ENCODE measurements at places on chromosomes 2 and 18.
A peak's percentile ranks its signal among the peaks of the same experiment; 100 is the strongest.

- H3K4me3 ChIP-seq = no peak overlapping the region
- no peak for DNase-seq
- no peaks in the 10 kb centered on the region for H3K36me3 ChIP-seq
- no peaks in the 10 kb centered on the region for H3K27me3 ChIP-seq
Measured at GRCh38 chr2:96520697-96521096, 15.5 kb upstream of the NEURL3 start.

DNA sequence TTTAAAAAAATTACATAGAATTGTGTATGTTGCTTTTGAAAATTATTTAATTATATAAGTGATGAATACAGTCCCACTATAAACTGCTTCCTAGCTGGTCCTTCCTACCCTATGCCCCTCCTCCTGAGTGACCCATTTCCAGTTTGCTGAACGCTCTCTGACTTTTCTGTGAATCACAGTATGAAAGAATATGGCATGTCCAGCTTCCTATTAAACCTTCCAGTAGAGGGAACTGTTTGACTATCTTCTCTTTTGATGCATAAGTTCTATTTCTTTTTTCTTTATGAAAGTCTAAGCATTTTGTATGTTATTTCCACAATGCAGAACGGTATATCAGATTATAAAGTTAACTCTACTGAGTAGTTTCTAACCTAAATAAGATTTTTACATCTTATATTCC is 41.3 kb downstream of the PSMG2 start:
- no peaks in the 10 kb centered on the region for H3K4me1 ChIP-seq
- no peaks in the 10 kb centered on the region for H3K36me3 ChIP-seq
- H3K4me3 ChIP-seq = no peak overlapping the region
- peak; percentile 66 for DNase-seq
- no peak overlapping the region for H3K27ac ChIP-seq
- no peaks in the 10 kb centered on the region for H3K27me3 ChIP-seq

- no peak overlapping the region for H3K27ac ChIP-seq
- no peaks in the 10 kb centered on the region for H3K27me3 ChIP-seq
- no peaks in the 10 kb centered on the region for H3K36me3 ChIP-seq
- no peak overlapping the region for H3K4me3 ChIP-seq
- no peak for DNase-seq
Measured at GRCh38 chr2:25337276-25337675, 4.4 kb downstream of the DNMT3A start.

DNA sequence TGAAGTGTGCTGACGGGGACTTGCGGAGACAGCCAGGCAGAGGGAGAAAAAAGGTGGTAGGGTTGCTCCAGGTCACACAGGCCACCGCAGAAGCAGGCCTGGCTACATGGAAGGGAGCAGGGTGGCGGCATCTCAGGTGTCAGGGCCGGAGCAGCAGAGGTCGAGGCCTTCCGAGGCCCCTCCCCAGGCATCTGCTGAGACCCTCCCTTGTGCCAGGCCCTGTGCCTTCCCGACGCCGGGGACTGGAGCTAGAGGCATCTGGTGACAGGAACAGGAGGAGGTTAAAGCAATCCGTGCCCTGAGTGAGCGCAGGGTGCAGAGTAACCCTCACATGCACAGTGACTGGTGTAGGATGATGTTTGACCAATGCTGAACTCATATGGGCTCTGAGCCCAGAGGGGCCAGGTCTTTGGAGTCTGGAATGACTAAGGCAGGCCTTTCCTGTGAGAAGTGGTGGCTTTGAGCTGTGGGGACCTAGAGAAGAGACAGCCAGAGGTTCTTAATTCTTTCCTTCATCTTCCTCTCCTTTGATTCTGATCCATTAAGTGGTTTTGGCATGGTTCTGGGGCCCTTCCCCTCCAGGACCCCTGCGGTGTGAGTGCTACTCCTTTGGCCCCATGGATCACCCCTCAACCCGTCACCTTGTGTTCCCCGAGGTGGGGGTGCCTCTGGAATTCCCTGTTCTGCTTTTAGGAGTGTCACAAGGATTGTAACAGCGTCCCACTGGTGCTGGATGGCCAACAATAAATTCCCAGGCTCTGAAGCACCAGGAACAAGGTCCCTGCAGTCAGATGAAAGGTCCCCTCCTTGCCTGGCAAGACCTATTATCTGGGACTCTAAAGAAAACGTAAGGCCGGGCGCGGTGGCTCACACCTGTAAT is 72.1 kb downstream of the KLHL29 start:
- H3K4me1 ChIP-seq = no peaks in the 10 kb centered on the region
- no peaks in the 10 kb centered on the region for H3K27me3 ChIP-seq
- no peak for DNase-seq
- H3K36me3 ChIP-seq = no peaks in the 10 kb centered on the region

DNA sequence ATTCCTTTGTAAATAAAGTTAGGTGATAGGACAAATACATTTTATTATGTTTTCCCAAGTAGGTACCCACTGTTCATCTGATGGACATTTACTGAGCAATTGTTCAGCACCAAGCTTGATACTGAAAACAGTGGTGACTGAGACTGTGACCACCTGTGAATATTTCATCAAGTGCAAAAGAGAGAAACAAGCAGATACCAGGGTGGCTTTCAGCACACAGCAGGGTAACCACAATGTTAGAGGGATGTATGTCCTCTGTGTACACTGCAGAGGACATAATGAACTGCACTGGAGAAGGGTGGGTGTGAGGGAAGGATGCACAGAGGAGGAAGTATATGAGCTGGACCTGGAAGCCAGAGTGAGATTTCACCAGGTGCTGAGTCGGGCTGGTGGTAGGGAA is 411.8 kb downstream of the RAD51AP2 start:
- peaks cover 4% of the 10 kb centered on the region for H3K4me1 ChIP-seq
- no peak overlapping the region for H3K27ac ChIP-seq
- no peaks in the 10 kb centered on the region for H3K27me3 ChIP-seq

GRCh38 chr2:200357845-200358244 is 51.4 kb downstream of the SPATS2L start:
- no peak for DNase-seq
- no peaks in the 10 kb centered on the region for H3K36me3 ChIP-seq
- no peak overlapping the region for H3K4me3 ChIP-seq
- no peaks in the 10 kb centered on the region for H3K4me1 ChIP-seq
- H3K27ac ChIP-seq = no peak overlapping the region

DNA sequence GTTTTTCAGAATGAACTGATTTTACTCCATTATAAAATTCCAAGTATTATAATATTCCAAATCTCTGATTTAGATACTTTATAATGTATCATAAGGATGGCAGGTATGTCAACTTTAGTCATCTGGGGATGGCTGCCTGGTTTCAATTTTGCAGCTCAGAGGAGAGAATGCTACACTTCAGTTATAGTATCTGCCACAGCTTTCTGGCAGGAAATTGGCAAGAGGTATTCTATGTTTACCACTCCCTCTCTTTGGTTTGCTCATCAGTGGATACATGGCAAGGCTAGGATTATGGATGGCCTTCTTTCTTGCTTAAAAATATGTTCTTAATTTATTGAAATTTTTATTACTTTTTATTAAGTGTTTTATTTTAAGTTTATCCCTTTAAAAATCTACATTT is 67.0 kb upstream of the TNFRSF11A start:
- H3K4me1 ChIP-seq = no peaks in the 10 kb centered on the region
- H3K27me3 ChIP-seq = no peaks in the 10 kb centered on the region
- no peak overlapping the region for H3K27ac ChIP-seq
- no peak for DNase-seq
- H3K36me3 ChIP-seq = no peaks in the 10 kb centered on the region
- no peak overlapping the region for H3K4me3 ChIP-seq

GRCh38 chr2:241764275-241765241 is 12.1 kb upstream of the GAL3ST2 start:
- H3K4me1 ChIP-seq = no peaks in the 10 kb centered on the region
- no peak for DNase-seq
- no peaks in the 10 kb centered on the region for H3K27me3 ChIP-seq

- H3K4me1 ChIP-seq = no peaks in the 10 kb centered on the region
- H3K27ac ChIP-seq = no peak overlapping the region
- DNase-seq = no peak
- H3K4me3 ChIP-seq = no peak overlapping the region
- no peaks in the 10 kb centered on the region for H3K27me3 ChIP-seq
Measured at GRCh38 chr2:225020168-225020849, 22.0 kb downstream of the DOCK10 start.

DNA sequence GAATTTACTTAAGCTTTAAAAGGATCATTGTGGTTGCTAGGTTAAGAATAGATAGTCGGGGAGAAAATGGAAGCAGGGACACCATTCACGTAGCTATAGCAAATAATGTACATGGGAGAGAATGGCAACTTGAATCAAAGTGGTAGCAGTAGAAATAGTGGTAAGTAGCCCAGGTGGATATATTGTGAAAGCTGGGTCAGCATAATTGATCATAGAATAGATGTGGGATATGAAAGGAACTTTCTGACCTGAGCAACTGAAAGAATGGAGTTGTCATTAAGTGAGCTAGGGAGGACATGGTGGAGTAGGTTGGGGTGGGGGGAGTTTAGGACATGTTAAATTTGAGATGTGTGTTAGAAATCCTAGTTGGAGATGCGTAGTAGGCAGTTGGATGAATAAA is 2.2 kb downstream of the SGO2 start:
- H3K4me3 ChIP-seq = no peak overlapping the region
- no peak overlapping the region for H3K27ac ChIP-seq

DNA sequence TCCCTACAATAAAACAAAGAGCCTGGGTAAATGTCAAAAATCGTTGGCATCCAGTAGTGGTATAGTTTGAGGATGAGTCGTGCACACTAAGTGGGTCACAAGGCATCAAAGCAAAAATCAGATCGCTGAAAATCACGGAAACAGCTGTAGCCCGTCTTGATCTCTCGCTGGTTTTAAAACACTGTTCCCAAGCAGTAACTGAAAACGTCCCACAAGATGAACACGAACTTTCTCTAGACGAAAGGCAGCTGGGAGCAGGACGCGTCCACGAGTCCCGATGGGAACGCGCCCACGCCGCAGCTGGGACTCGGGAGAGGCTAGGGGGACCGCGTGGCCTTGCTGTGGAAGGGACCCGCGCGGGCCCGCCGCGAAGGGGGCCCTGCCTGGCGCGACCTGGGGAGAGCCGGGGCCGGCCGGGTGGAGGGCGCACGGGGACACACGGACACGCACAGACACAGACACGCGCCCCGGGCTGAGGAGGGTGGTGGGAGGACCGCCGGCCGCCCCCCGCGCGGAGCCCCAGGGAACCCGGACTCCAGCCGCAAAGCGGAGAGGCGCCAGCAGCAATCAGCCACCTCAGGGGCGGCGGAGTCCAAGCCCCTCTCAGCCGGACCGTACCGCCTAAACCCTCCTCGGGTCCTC is 651 bp downstream of the STK17B start:
- peak overlapping the region; percentile 93 for H3K27ac ChIP-seq
- H3K27me3 ChIP-seq = no peaks in the 10 kb centered on the region
- H3K36me3 ChIP-seq = peaks cover 14% of the 10 kb centered on the region
- peaks cover 42% of the 10 kb centered on the region for H3K4me1 ChIP-seq
- DNase-seq = peak; percentile 50
- H3K4me3 ChIP-seq = peak overlapping the region; percentile 92

DNA sequence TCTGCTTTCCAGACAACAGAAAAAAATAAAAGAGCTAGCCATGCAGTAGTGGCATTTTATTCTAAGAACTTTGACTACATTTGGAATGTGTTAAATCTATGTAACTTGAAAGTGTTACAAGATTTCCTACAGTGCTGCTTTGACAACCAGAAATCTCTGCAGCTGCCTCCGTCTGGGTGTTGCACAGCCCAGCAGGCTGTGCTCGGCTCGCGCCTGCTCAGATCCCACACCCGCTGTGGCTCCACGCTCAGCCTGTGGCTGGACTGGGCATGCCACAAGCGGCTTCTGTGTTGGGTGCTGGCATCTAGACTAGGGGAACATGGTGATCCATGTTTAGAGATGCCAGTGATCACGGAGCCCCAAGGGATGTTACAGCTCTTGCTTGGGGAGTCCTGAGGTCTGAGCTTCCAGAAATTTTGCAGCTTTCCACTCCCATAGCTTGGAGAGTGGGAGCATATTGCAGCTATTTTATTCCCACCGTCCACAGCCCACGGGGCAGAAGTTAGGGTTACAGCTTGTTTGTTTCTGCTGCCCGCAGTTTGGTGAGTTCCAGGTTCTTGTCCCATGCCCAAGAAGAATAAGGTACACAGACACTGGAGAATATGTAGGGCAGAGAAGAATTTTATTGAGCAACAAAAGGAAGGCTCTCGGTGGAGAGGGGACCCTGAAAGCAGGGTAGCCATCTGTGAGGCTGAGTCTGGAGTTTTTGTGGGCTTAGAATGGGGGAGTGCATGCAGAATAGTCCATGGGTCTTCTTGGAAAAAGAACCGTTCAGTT is 44.1 kb downstream of the FAM171B start:
- no peaks in the 10 kb centered on the region for H3K36me3 ChIP-seq
- H3K27me3 ChIP-seq = no peaks in the 10 kb centered on the region
- H3K4me1 ChIP-seq = 0 out of 2 replicates have a peak, but pooled peaks cover 4% of the 10 kb centered on the region
- no peak overlapping the region for H3K4me3 ChIP-seq
- no peak overlapping the region for H3K27ac ChIP-seq
- DNase-seq = no peak

- no peak overlapping the region for H3K27ac ChIP-seq
- no peaks in the 10 kb centered on the region for H3K36me3 ChIP-seq
- no peak overlapping the region for H3K4me3 ChIP-seq
- H3K27me3 ChIP-seq = no peaks in the 10 kb centered on the region
- DNase-seq = no peak
- H3K4me1 ChIP-seq = peaks cover 6% of the 10 kb centered on the region
Measured at GRCh38 chr2:232586943-232587505, 36.5 kb downstream of the EIF4E2 start.

GRCh38 chr18:71293322-71293721 is 1004.5 kb downstream of the SOCS6 start:
- DNase-seq = peak; percentile 15
- H3K27me3 ChIP-seq = no peaks in the 10 kb centered on the region
- no peaks in the 10 kb centered on the region for H3K36me3 ChIP-seq
- H3K4me1 ChIP-seq = no peaks in the 10 kb centered on the region
- H3K4me3 ChIP-seq = no peak overlapping the region

GRCh38 chr2:234940527-234940926 is 11.3 kb upstream of the SH3BP4 start:
- H3K4me3 ChIP-seq = no peak overlapping the region
- no peak overlapping the region for H3K27ac ChIP-seq
- H3K36me3 ChIP-seq = no peaks in the 10 kb centered on the region
- H3K27me3 ChIP-seq = no peaks in the 10 kb centered on the region
- DNase-seq = no peak

- H3K36me3 ChIP-seq = no peaks in the 10 kb centered on the region
- H3K27me3 ChIP-seq = no peaks in the 10 kb centered on the region
- no peak overlapping the region for H3K27ac ChIP-seq
- H3K4me3 ChIP-seq = no peak overlapping the region
- peaks cover 34% of the 10 kb centered on the region for H3K4me1 ChIP-seq
- peak; percentile 57 for DNase-seq
Measured at GRCh38 chr2:55014962-55015939, 35.0 kb downstream of the RTN4 start.

DNA sequence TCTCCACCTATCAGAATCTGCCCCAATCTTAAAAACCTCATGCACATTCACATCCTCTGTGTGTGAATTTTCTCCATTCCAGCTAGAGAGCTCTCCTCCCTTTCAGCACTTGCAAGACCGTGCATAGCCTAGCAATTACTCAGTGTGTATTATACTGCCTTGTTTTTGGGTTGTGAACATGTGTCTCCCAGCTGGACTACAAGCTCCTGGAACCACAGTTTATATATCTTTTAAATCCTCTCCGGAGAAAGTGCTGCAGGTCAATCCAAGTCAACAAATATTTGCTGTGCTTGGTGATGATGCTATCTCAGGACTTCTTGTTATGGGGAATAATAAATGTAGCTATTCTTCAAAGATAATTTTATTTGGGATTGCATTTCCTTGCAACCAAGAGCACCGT is 58.2 kb upstream of the MEX3C start:
- no peak overlapping the region for H3K4me3 ChIP-seq
- H3K36me3 ChIP-seq = no peaks in the 10 kb centered on the region
- no peaks in the 10 kb centered on the region for H3K27me3 ChIP-seq

- no peak overlapping the region for H3K27ac ChIP-seq
- H3K36me3 ChIP-seq = no peaks in the 10 kb centered on the region
- DNase-seq = no peak
- H3K4me3 ChIP-seq = no peak overlapping the region
Measured at GRCh38 chr2:225004597-225004996, 37.7 kb downstream of the DOCK10 start.

Data from MM.1S (cell line).